ENCODE measurements at places on chromosomes 1 and 21.

DNA sequence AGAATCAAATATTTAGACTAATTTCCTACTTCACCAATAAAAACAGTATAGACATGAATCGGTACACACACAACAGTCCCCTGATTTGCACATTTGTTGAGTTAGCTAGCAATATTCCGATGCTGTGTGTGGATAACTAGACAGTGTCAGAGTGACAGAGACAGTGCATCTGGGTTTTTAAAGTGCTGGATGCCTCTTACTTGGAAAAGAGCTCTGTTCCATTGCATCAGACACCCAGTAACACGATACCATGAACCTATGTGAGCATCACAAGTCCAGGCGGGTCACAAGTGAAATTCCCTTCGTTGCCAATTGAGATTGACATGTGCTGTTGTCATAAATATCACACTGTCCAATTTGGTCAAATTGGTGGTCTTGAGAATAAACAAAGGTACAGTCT, 82.0 kb upstream of the ESRRG start:
- no peak for DNase-seq

GRCh38 chr21:33886321-33886720, 29.3 kb downstream of the ATP5PO start:
- DNase-seq: no peak

GRCh38 chr1:102566182-102566581, 542.1 kb downstream of the COL11A1 start:
- no peak for DNase-seq

DNA sequence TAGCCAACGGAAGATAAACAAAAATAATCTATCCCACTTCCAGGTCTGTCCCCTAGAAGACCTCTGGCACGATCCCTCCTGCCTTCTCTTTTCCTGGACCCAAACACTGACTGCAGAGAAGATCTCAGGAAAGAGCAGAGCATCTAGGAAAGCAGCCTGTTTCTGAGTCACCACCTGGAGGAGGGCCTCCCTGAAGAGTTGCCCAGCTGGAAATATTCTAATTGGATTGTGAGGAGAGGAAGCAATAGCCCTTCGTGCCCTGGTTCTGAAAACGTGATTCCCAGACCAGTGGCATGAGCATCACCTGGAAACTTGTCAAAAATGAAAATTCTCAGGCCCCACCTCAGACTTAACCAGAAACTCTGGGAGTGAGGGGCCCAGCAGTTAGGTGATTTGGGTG, 411.1 kb downstream of the SETD4 start:
- no peak for DNase-seq

GRCh38 chr1:6906783-6907182, 121.5 kb downstream of the CAMTA1 start:
- no peak for DNase-seq

- no peak for DNase-seq
Observed at GRCh38 chr1:232793944-232794343, 11.3 kb upstream of the MAP10 start.

GRCh38 chr1:3125546-3126368, 56.8 kb downstream of the PRDM16 start:
- no peak for DNase-seq

DNA sequence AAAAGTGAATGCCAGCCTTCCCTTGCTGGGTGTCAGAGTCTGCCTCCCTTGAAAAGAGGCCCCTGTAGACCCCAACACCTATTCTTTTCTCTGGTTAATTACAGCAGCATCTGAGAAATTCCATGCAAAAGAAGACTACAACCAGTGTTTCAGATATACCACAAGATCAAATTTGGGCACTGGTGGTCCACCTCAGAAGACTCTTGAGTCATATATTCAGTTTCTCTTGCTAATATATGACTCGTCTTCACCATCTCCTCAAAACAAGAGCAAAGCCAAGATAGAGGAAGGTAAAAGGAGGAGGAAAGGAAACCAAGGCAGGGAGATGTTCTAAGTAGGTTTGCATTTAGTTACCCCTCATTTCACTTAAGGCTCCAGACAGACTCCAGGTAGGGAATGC, 259.9 kb downstream of the ZNF648 start:
- no peak for DNase-seq

- no peak for DNase-seq
Observed at GRCh38 chr1:112272101-112272772, 123.8 kb upstream of the CTTNBP2NL start.

GRCh38 chr1:221775206-221775605, 33.3 kb upstream of the DUSP10 start:
- no peak for DNase-seq

DNA sequence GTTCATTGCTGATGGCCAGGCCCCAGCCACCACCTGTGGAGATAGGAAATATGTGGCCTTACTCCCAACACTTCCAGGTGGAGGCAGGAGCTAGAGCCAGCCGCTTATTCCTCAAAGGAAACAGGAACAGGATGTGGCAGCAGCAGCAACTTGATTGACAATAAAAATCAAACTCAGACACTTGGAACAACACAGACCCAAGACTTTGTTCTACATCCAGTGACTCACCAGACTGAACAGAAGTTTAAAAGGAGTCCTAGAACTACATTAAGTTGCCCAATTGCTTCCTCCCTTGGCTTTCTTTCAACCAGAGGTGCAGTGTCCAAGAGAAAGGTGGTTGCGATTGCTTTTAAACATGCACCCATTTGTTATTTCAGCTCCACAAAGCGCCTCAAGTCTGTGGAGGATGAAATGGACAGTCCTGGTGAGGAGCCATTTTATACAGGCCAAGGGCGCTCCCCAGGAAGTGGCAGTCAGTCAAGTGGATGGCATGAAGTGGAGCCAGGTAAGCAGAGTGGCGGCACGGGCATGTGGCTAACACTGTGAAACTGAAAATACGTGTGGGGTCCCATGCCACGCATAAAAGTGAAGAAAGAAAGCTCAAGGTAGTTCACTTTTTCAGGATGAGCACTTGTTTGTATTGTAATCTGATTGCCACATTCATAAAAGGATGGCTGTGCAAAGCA, 276.6 kb downstream of the NFIA start:
- DNase-seq: no peak

DNA sequence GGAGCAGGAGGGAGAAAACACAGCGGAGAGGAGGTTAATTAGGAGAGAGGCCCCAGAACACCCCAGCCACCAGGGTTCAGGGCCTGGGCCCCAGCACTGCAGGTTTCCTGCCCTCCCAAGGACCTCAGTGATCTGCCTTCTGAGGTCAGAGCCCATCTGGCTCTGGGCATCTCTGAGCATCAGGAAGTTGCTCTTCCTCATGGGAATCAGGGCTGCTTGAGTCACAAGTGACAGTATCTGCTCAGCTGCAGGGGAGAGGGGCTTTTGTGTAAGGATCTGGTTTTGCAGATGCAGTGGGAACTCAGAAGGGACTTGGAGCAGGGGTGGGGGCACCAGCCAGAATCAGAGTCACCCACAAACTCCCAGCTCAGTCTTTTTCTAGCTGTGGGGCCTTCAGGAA, 472.1 kb downstream of the PTPRU start:
- DNase-seq: no peak

DNA sequence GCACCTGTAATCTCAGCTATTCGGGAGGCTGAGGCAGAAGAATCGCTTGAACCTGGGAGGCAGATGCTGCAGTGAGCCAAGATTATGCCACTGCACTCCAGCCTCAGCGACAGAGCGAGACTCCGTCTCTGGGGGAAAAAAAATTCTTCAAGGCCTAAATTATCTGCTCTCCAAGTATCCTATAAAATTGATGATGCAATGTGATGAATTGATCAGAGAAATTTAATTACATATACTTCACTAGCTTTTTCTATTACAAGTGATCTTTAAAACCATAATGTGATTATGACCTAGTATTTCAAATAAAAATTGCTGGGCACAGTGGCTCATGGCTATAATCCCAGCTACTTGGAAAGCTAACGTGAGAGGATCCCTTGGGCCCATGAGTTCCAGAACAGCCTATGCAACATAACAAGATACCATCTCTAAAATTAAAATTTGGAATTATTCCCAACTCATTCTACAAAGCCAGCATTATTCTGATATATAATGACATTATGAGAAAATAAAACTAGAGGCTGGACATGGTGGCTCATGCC, 43.7 kb downstream of the ARID4B start:
- no peak for DNase-seq

- no peak for DNase-seq
Observed at GRCh38 chr1:53272349-53272748, 34.0 kb upstream of the MAGOH start.

DNA sequence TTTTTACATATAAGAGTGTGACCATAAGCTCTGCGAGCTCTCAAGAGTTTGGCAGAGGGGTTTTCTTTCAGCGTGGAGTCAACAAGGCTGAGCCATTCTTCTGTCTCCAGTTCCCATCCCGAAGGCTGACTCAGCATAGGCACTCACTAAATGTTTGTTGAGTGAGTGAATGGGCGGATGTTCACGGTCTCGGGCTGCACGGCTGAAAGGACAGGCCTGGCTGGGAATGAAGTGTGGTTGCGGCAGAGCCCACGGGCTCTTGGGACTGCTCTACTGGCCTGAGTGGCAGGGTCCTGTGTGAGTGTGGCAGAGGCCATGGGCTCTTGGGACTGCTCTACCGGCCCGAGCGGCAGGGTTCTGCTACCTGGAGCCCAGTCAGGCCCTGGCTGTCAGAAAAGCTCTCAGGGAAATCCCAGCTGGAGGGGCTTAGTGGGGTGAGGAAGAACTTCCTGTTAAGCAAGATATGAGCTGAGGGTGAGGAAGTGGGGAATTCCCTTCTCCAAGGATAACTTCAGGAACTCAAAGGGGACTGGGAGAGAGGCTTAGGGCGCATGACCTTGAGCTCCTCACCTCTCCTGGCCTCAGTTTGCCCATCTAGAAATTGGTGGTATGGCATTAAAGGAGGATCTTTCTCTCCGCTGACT, 56.6 kb upstream of the C1orf174 start:
- no peak for DNase-seq

GRCh38 chr1:180956028-180956640, 43.4 kb downstream of the KIAA1614 start:
- DNase-seq: no peak

DNA sequence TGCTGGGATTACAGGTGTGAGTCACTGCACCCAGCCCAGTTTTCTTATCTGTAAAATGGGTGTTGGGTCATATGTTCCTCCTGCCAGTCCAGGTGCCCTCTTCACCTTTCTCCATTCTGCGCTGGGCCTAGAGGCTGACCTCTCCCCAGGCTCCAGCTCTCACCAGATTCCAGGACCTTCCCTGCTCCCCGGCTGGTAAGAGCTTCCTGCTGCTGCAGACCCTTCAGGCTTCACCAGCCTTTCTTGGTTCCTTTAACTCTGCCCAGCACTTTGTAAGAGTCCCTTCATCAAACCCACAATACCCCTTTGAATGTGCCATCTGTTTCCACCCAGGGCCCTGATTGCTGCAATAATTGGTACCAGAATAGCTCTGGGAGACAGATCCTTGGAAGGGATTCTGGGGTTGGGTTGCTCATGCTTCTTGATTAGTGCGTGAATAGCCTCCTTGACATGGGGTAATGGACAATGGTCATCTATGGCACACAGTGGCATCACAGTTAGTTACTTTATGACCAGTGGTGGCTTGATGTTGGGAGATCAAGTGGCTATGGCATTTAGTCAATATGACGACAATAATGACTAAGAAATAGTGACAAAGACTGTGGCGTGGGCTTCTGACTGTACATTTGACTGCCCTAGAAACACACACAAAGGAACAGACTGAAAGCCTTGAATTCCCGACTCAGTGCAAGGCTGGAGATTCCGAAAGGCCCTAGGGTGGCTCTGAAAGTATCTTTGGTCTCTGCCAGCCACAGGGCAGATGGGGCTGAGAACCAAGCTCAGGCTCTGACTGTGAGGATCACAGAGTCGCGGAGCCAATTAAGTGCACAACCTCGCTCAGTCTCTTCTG, 67.3 kb downstream of the SLC9A1 start:
- DNase-seq: no peak

DNA sequence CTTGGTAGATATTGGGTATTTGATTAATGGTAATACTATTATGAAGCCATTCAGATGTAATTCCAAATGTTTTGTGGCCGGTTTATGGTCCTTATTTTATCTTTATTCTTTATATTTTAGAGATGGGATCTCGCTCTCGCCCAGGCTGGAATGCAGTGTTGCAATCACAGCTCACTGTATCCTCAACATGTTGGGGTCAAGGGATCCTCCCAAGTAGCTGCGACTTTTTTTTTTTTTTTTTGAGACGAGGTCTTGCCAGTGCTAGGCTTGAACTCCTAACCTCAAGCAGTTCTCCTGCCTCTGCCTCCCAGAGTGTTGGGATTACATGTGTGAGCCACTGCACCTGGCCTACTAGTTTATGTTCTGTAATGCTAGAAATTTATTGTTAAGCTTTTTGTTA, 4.7 kb downstream of the DDI2 start:
- no peak for DNase-seq

DNA sequence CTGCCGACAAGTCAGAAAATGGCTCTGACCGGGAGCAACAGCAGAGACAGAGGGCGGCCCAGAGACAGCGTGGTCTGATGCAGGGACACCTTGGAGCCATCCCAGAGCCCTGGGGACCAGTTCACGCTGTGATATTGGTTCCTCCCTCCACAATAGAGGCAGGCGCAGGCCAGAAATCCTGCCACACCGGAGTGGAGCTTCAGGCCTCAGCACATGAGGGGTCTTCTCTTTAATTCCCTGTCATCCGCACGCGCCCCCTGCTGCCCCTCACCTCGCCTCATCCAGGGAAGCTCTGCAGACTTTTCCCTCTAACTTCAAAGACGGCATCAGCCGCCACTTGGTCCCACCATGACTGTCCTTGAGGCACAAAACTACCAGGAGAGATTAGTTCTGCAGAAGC, 75.5 kb upstream of the ANGPTL1 start:
- no peak for DNase-seq

GRCh38 chr1:206635978-206636345, 626 bp downstream of the DYRK3 start:
- no peak for DNase-seq

DNA sequence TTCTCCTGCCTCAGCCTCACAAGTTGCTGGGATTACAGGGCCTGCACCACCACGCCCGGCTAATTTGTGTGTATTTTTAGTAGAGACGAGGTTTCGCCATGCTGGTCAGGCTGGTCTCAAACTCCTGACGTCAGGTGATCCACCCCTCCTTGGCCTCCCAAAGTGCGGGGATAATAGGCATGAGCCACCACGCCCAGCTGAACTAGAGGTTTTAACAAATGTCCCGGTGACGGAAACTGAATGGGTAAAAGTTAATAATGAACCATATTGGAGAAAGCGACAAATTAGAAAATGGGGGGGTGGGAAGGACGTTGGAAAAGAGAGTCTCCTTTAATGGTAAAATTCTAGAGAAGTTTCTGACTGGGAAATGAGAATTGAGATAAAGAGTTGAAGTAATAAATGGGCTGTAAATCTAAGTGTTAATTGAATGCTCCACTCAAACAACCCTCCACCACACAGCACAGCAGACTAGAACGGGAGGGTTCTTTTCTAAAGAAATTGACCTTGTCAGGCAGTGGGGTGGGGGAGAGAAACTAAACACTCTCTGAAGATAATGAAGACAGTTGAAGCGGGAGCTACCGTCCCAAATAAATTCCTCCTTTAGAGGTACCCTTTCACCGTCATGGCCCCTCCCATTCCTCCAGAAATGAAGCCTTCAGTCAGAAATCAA, 46.9 kb upstream of the PUM1 start:
- no peak for DNase-seq

- DNase-seq: no peak
Observed at GRCh38 chr21:28196981-28197380, 795.7 kb downstream of the LTN1 start.
